ENCODE measurements at places on chromosomes 2 and 18.

DNA sequence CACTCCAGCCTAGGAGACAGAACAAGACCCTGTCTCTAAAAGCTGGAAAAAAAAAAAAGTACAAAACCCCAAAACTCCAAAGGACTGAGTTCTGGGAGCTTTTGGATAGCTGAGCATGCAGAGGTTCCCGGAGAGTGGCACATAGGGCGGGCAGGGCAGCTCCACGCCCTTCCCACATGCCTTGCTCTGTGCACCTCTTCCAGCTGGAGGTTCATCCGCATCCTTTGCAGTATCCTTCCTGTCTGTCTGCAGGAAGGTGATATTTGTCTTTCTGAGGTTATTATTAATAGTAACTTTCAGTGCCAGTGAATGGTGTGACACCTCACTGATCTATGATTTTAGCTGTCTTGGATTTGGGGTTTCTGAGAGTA is 70.2 kb downstream of the INPP4A start:
- DNase-seq, result no peak

GRCh38 chr18:47163241-47163640 is 12.9 kb downstream of the IER3IP1 start:
- no peak for DNase-seq

- no peak for DNase-seq
These were observed 84.0 kb downstream of the LIPG start for GRCh38 chr18:49645841-49646351.

- no peak for DNase-seq
These were observed 18.7 kb upstream of the CCBE1 start for GRCh38 chr18:59715966-59716369.

- DNase-seq, result no peak
These were observed 33.1 kb upstream of the ZNF532 start for GRCh38 chr18:58831606-58832005.

- no peak for DNase-seq
These were observed 25.1 kb downstream of the DNPEP start for GRCh38 chr2:219362524-219363164.

DNA sequence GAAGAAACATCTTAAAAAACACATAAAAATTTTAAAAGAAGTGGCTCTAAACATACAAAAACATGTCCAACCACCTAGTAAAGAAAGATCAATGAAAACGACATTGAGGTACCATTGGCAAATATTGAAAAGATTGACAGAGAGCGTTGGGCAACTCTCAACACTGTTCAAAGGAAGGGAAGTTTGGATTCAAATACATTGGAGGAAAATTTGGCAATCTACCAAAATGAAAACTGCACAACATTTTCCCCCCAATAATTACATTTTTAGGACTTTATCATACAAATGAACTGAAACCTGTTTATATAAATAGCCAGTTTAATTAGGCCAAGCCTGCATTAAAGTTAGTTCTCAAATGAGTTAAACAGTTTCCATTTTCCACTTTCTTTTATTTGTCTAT is 758.9 kb downstream of the NRXN1 start:
- DNase-seq, result no peak

GRCh38 chr2:45312275-45312674 is 298.8 kb downstream of the SRBD1 start:
- DNase-seq, result no peak

- DNase-seq, result no peak
These were observed 126.7 kb downstream of the TWIST2 start for GRCh38 chr2:238974501-238975166.

- no peak for DNase-seq
These were observed 2.6 kb downstream of the IL18RAP start for GRCh38 chr2:102425441-102426132.

DNA sequence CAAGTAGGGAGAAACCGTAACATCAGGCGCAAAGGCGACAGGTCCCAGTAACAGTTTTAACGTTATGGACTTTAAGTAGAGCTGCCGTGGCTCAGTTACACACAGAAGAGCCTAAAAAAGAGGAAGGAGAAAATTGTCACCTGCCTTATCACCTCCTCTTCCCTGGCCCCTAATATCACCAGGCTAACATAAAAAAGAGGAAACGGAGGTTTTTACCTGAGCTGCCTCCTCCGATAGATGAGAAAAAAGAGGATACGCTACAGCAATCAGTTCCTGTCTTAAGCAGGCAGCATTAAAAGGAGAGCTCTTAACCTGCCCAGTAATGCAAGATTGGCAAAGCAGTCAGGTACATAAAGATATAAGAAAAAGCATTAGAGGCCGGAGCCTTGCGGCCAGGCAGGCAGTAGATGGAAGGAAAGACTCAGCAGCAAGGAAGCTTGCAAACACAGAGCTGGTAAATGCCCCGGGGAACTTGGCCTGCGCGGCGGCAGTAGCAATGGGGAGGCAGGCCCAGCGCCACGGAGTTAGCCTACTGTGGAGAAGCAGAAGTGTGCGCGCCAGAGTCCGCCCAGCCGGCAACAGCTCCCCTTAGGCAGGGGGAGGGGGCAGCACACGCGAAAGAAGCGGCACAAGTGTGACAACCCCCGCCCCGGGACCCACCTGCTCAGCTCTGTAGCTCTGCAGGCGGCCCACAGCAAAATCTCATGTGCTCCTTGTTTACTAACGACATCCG is 116.3 kb upstream of the SCN7A start:
- no peak for DNase-seq

GRCh38 chr2:221289389-221289788 is 282.7 kb downstream of the EPHA4 start:
- DNase-seq, result no peak

GRCh38 chr18:9191658-9192256 is 55.2 kb downstream of the ANKRD12 start:
- DNase-seq, result no peak

GRCh38 chr2:79446313-79446712 is 66.5 kb upstream of the CTNNA2 start:
- DNase-seq, result no peak

DNA sequence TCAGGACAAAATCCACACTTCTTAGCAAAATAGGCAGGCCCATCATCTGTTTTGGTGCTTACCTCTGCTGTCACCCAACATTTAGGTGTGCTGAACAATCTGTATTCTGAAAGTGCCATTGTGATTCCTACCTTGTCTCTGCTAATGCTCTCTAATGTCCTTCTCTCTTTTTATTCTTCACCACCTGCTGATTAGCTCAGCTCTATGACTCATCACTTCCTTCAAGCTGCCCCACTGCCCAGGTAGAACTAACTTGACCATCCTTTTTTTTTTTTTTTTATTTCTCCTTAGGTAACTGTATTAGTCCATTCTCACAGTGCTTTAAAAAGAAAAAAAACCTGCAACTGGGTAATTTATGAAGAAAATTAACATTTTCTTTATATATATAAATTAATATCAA is 478.7 kb upstream of the POU3F3 start:
- DNase-seq, result no peak

DNA sequence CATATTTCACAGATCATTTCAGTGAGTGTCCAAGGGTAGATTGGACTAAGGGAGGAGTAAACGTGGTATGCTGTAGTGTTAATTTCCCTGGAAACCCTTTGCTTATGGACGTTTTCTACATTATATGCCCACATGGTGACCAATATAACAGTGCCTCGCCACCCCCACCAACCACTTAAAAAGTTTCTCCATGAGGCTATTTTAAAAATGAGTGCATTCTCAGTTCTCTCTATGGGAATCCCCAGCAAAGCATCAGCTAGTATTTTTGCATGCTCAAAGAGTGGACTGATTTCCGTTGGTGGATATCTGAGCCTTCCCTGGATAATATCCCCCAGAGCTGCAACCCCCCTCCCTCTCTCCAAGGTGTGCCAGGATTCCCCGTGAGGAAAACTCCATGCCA is 73.2 kb downstream of the TGFA start:
- no peak for DNase-seq

- no peak for DNase-seq
These were observed 60.3 kb upstream of the ACVR1 start for GRCh38 chr2:157936406-157936805.

DNA sequence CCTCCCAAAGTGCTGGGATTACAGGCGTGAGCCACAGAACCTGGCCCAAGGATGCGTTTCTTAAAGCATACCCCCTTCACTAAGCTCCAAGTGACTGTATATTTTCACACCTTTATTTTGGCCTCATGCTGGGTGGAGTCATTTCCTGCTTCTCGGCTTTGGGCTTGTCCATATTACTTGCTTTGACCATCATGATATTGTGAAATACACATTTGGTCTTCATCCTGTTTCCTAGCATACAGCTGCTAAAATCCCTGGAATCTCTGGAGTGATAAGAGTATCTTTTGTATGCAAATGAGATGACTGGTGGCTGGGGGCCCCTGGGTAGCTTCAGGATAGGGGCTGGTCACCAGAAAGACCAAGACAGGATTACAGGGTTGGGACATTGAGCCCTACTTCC is 17.6 kb upstream of the COLEC12 start:
- no peak for DNase-seq

GRCh38 chr2:58064086-58064485 is 17.5 kb downstream of the VRK2 start:
- DNase-seq, result no peak

GRCh38 chr2:48205137-48205798 is 299.0 kb upstream of the FBXO11 start:
- DNase-seq, result no peak

GRCh38 chr2:241298673-241299072 is 16.8 kb downstream of the HDLBP start:
- DNase-seq, result no peak

GRCh38 chr2:222380456-222380855 is 43.9 kb upstream of the SGPP2 start:
- no peak for DNase-seq

GRCh38 chr2:230537531-230537976 is 121.6 kb downstream of the SP100 start:
- no peak for DNase-seq

DNA sequence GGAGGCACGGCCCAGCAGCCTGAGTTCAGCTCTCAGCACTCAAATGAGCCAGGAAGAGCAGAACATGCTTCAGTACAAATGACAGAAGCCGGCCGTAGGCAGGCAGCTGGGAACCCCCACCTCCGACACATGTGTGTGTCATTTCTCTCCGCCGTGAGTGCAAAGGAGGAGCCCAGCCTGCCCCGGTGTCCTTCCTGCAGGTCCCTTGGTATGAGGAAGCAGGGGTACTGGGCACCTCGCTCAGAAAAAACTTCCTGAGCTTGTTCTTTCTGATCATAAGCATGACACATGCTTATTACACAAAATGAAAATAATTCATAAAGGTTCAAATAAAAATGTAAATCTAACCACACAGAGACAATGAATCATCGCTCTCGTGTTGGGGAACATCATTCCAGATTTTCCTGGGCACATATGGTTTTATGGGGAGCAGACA is 35.3 kb downstream of the KCNF1 start:
- DNase-seq, result no peak

DNA sequence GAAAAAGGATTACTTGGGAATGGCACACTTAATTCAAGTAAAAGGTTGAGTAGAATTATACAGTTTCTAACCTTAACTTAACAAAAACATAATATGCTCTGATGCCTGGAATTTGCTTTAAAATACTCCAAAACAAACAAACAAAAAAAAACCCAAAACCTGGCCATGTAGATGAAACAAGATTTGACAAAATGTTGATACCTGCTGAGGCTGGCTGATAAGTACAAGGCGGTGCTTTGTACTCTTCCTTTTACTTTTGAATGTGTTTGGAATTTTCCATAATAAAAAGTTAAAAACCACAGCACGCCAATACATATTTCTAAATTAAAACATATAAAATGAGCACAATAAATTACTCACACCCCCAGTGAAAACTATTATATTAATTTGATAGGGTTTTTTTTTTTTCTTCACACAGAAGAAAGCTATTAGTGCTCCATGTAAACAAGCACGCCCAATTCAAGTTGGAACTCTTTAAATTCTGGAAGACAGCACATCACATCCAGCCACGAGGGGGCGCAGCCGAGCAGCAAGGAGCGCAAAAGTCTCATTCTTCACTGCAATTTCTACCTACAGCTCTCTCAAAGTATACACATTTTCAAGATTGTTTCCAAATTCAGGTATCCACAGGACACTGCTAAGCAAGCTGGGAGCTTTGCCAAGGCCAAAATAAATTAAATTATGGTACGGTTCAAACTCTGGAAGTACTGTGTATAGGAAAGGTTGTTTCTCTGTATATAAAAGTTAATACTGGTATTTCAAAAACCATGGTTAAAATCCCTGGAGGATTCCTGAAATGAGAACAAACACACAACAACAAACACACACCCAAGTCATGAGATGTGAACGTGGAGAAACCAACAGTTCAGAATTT is 7.5 kb downstream of the SERTAD2 start:
- DNase-seq, result peak; percentile 87

GRCh38 chr2:3742743-3743508 is 39.6 kb downstream of the DCDC2C start:
- no peak for DNase-seq

DNA sequence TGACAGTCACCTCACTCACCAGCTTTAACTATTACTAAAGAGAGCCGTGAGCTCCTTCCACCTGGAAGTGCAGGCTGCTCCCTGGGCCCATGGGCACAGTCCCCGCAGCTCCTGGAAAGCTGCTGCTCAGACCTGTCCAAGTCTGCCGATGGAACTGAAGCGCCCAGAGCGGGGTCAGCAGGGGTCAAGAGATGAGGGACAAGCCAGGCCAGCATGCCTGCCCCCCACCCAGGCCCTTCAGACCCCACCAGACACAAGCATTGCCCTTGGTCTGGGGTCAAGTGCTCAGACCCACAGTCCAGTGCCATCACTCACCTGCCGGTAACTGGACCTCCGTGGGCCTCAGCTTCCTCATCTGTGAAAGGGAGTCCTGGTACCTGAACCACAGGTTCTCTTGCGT is 59.9 kb downstream of the BIN1 start:
- DNase-seq, result no peak

GRCh38 chr2:28355521-28356094 is 37.0 kb upstream of the FOSL2 start:
- no peak for DNase-seq

GRCh38 chr2:235070063-235070706 is 118.4 kb downstream of the SH3BP4 start:
- DNase-seq, result no peak
